Astrocyte of the cerebellum (primary cell): ENCODE measurements at places on chromosomes 3 and 15.

DNA sequence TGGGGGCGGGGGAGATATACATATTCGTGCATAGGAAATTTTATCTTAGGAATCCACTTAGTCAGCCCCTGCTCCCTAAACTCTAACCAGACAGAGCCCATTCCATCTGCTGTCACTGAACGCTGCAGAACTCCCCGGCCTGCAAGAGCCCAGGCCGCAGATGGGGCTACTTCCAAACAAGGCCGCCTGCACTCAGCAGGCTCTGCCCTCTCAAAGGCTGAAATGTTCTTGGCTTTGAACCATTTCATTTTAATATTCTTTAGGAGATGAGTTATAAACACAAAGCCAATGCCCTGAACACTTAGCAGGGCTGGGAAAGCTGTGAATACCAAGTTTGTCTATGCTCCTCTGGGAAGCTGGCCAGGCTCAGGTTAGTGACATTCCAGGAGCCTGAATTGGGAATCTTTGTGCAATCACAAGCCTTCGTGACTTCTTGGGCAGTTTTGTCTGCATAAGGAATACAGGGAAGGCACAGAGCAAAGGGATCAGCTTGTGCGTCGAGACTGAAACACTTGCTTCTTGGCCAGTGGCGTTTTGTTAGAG is 65.0 kb downstream of the SYNM start:
- peak; percentile 42 for DNase-seq

- no peak for DNase-seq
These were observed 113.1 kb downstream of the CHCHD6 start for GRCh38 chr3:126816986-126817777.

DNA sequence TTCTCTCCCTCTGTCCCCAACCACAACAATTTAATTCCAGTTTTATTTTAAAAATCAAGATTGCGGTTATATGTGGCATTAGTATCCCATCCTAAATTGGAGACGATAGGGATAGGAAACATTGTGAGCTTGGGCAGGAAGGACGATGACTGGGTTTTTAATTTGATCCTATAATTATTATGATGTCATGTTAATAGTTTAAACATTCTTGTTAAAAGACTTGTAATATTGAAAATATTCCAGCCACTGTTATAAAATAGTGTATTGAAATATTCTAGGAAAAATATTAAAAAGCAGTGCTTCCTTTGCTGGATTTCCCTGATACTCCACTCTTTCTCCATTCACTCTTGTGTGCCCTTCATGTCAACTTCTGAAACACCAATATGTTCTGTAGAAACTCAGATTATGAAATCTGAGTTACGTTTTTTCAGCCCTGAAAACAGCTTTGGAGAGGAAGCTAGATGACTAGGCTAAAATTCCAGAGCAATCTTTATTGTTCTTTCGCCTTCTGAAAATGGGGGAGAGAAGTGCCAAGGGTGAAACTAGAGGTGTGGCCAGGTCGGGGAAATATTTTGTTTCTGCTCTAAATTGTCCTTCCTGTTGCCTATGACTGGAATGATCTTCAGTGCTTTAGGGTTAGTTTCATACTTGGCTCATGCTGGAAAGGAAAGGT is 46.1 kb upstream of the MAP3K13 start:
- no peak for DNase-seq

DNA sequence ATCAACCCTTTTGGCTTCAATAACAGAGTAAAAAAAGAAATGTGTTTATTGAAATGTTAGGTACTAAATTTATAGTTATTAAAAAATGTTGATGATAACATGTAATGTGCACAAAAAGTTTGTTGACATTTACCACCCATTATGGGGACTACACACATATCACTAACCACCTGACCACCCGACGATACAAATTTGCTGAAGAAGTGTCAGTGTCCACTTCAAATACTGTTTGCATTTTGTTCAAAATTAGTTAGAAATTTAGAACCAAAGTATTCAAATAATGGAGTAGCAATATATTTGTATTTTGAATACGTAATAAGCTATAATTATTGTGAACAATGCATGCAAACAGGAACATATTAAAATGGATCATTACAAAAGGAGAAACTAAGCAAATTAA is 54.4 kb downstream of the KCNH8 start:
- no peak for DNase-seq

GRCh38 chr3:72582211-72582878 is 265.9 kb downstream of the SHQ1 start:
- no peak for DNase-seq

GRCh38 chr15:38878026-38878425 is 313.4 kb upstream of the RASGRP1 start:
- DNase-seq: no peak

GRCh38 chr3:11465744-11466616 is 177.7 kb downstream of the VGLL4 start:
- peak; percentile 67 for DNase-seq

- DNase-seq: no peak
These were observed at the start of gene SIDT1 for GRCh38 chr3:113531826-113532697. SIDT1 (plus strand) TSS chr3:113532555; CDS start chr3:113533022, 467 bp downstream.

DNA sequence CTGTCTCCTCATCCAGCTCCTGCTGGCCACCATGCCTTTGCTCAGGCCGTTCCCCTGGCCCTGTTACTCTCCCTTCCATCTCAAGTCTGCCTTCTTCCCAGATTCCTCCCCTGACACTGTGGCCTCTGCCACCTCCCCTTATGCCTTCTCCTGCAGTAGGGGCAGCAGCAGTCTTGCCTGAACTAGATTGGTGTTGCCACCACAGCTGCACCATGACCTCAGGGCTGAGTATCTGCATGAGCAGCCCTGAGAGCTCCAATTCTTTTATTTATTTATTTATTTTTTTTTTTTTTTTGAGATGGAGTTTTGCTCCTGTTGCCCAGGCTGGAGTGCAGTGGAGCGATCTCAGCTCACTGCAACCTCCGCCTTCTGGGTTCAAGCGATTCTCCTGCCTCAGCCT is 13.8 kb upstream of the CAMP start:
- DNase-seq: no peak

GRCh38 chr15:57255751-57256341 is 120.5 kb upstream of the CGNL1 start:
- DNase-seq: no peak

DNA sequence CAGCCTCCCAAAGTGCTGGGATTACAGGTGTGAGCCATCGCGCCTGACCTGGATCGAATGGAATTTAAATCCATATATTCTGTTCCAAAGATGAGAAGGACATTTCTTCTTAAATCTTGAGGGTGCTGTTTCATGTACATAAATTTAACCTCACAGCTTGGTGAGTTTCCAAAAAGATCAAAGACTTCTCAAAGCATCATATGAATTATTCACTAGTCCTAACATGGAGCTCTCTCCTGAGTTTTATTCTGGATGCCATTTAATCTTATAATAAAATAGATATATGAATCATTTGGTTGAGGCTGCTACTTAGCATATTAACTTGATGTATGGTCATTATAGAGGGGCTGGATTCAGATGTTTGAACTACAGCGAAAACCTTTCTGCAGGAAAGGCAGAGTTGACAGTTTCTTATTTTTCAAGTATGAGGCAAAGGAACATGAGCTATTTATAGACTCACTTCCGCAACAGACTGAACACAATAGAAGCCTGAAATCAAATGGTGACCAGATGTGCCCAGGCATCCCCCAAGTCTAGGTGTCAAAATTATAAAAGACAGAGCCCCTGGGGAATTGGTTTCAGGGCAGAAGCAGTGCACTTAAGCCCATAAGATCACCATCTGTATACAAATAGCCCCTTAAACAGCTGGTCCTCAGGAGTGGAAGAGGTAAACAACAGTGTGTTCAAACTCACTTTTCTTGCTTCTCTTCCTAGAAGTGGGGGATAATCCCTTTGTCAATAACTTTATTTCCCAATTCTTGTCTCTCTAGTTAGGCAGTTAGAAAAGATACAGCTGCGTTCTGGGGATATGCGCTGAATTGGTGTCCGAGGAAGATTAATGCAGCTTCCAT is 29.7 kb downstream of the STARD9 start:
- DNase-seq: no peak

DNA sequence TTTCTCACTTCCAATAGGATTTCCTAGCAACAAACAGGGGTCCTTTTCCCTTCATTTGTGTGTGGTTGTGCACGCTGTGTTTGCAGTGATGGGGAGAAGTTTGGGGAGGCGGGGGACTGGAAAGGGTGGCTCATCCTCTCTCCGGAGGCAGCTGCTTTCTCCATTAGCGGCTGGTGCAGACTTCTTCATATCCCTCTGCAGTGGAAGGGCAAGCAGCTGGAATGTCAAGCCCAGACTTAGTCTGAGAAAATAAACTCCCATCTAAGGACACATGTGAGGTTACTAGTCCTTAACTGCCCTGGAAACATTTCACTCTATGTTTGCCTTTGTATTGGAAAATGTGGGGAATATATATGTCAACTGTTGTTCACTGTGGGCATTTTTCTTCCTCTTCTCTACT is 467.0 kb upstream of the RASGRP1 start:
- DNase-seq: no peak

DNA sequence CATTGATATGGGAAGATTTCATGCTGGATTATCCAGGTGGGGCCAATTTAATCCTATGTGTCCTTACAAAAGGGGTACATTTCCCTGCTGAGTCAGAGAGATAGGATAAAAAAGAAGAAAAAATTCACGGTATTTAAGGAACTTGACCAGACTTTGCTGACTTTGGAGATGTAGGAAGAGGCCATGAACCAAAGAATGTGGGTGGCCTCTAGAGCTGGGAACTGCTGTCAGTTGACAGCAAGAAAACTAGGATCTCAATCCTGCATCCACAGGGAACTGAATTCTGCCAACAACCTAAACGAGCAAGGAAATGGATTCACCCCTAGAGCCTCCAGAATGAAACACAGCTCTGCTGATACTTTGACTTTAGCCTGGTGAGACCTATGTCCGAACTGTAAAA is 148.1 kb upstream of the SLC24A5 start:
- no peak for DNase-seq

DNA sequence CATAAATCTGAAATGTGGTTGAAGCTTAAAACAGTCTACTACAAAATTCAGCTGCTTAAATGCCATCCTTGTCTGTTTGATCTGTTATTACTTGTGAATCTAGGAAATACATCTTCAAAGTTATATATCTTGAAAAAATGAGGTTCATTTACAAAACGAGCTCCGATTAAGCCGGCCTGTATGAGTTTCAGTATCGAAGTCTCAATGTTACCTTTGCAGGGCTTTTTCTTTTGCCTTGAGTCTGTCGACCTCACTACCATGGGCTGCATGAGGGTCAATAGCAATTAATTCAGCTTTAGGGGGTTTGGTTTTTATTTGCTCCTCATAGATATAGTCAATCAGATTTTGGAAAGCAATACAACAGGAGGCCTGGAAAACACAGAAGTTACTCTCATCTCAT is 23.2 kb downstream of the ERICH6 start:
- no peak for DNase-seq

DNA sequence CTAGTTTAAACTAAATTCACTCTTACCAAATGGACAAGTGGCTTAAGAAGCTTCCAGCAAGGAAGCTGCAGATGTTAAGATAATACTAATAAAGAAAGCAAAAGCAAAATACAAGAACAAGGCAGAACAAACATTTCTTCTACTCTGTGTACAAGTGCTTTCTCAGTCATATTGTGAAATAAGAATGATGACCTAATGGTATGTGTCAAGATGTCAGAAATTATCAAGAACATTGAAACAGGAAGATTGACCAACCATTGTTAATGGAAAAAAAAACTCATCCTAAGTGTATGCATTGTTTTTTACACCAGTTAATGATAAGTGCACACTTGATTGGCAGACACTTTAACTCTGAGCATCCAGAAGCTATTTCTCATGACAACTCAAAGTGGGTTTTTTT is 65.4 kb upstream of the P2RY1 start:
- DNase-seq: no peak

- DNase-seq: no peak
These were observed 66.4 kb upstream of the PLXNA1 start for GRCh38 chr3:126916546-126916945.

DNA sequence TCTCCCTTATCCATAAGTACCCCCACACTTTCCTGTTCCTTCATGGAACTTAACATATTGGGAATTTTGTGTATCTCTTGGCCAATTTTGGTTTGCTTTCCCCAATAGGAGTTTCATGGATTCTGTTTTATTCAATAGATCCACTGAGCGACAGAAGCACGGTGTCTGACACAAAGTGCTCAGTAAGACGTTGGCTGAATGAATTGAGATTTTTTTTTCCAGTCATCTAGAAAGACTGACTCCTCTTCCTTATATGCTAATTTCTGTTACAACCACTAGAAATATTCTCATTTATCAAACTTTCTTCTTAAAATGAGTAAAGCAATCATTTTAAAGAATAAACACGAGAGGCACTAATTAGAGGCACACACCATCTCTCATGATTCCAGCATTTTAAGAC is 48.1 kb downstream of the UBP1 start:
- no peak for DNase-seq

DNA sequence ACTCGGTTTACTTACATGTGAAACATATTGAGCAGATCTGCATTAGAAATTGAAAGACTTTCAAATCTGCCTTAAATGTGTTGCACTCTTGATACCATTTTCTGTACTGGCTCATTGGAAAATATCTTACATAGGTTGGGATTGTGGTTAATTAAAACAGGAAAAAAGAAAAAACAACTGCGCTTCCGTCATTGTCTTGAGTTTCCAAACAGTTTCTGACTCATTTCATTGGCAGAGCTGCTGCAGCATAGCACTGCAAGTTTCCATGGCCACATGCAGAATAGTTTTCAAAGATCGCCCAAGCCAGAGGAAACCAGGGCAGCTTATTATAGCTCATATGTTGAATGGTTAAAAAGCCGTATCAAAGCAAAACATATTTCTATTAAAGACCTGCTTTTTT is 446.6 kb upstream of the BCHE start:
- DNase-seq: peak; percentile 95

GRCh38 chr3:143510601-143511000 is 337.7 kb downstream of the SLC9A9 start:
- no peak for DNase-seq

DNA sequence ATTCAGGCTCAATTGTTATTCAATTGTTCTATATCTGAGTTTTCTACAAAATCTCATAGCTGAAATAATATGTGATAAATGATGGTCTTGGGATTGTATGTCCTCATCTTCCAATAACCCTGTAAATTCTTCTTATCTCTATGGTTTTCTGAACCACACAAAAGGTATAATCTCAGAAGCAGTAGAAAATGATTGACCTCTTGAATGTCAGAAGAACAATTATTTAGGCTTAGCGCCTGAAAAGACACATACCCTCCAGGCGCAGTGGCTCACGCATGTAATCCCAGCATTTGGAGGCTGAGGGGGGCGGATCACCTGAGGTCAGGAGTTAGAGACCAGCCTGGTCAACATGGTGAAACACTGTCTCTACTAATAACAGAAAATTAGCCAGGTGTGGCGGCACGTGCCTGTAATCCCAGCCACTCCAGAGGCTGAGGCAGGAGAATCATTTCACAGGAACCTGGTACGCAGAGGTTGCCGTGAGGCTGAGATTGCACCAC is 288.0 kb upstream of the TBC1D5 start:
- DNase-seq: no peak
